Sigmoid colon (tissue), 7 donors: ENCODE measurements at places on chromosomes 6 and 20. TPM values are rescaled to one million over a fixed set of nuclear protein-coding genes. Genes with fewer than 3 reads are reported as not detected.

The APCDD1L gene
- 0.33 TPM for total RNA-seq

The VSX1 gene
- total RNA-seq, result not detected

DNA sequence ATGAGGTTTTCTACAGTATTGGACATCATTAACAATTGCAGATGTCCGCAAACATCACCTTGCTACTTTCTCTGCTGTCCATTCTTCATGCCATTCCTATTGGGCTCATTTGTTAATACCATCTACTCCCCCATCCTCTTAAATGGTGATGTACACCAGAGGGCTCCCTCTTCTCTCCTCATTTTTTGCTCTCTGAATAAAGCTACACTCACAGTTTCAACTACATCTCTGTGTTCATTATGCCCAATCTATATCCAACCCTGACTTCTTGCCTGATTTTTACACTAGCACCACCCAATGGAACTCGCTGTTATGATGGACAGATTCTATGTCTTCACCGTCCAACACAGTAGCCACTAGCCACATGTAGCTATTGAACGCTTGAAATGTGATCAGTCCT, 288.1 kb upstream of the ID4 start:
- H3K27ac ChIP-seq, result no peak overlapping the region
- H3K4me3 ChIP-seq, result no peak overlapping the region
- H3K4me1 ChIP-seq, result no peaks in the 10 kb centered on the region
- H3K27me3 ChIP-seq, result no peaks in the 10 kb centered on the region
- no peaks in the 10 kb centered on the region for H3K36me3 ChIP-seq
- no peak for DNase-seq

DNA sequence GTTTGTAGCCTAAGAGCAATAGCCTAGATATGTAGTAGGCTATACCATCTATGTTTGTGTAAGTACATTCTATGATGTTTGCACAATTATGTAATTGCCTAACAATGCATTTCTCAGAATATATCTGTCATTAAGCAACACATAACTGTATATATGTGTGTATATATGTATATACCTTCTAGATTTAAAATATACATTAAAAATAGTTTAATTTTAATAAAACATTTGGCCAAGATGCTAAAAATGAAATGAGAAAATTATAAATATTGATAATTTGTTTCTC, 20.6 kb downstream of the SESN1 start:
- H3K27me3 ChIP-seq, result no peaks in the 10 kb centered on the region
- no peak overlapping the region for H3K27ac ChIP-seq
- no peak overlapping the region for H3K4me3 ChIP-seq
- H3K4me1 ChIP-seq, result peaks cover 10% of the 10 kb centered on the region
